ENCODE measurements at places on chromosomes 5 and 9.

GRCh38 chr5:139138809-139139208 is 59.4 kb downstream of the SIL1 start:
- no peak for DNase-seq

- DNase-seq, result no peak
Measured at GRCh38 chr9:136565086-136565714, 19.4 kb upstream of the NOTCH1 start.

DNA sequence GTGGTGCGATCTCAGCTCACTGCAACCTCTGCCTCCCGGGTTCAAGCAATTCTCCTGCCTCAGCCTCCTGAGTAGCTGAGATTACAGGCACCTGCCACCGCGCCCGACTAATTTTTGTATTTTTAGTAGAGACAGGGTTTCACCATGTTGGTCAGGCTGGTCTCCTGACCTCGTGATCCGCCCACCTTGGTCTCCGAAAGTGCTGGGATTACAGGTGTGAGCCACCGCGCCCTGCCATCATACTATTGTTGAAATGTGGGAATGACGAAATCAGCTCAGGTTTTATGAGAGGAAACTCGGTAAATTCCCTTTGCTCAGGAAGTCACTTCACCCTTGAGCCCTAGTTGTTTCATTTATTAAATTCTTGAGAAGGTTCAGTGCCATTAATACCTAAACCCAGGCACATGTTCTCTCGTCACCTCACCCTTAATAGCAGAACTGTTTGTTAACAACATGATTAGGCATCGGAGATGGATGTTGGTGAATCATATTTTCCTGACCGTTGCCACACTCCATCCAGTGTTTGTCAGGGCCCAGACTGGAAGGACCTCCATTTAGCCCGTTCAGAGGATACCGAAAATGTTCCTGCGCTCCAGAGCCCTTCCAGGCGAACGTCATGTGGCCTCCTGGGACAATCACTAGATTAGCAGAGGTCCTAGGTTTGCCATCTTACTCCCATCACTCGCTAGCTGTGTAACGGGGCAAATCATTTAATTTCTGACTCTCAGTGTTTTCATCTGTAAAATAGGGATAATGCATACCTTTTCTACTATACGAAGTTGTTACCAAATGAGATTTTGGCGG is 20.0 kb upstream of the CREBRF start:
- no peak for DNase-seq

GRCh38 chr9:5976674-5977397 is 38.6 kb downstream of the RANBP6 start:
- DNase-seq, result no peak

- DNase-seq, result no peak
Measured at GRCh38 chr5:117675646-117676045, 1101.0 kb upstream of the SEMA6A start.

- DNase-seq, result no peak
Measured at GRCh38 chr5:139494832-139495231, 12.3 kb upstream of the STING1 start.

DNA sequence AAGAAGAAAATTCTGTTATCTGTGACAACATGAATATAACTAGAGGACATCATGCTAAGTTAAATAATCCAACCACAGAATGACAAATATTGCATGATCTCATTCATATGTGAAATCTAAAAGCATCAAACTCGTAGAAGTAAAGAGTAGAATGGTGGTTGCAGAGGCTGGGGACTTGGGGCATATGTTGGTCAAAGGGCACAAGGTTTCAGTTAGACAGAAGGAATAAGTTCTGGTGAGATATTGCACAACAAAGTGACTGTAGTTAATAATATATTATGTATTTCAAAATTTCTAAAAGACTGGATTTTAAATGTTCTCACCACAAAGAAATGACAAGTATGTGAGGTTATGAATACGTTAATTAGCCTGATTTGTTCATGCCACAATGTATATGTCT is 24.8 kb downstream of the GRIA1 start:
- DNase-seq, result no peak

- DNase-seq, result no peak
Measured at GRCh38 chr9:135779571-135779970, 77.6 kb downstream of the KCNT1 start.

DNA sequence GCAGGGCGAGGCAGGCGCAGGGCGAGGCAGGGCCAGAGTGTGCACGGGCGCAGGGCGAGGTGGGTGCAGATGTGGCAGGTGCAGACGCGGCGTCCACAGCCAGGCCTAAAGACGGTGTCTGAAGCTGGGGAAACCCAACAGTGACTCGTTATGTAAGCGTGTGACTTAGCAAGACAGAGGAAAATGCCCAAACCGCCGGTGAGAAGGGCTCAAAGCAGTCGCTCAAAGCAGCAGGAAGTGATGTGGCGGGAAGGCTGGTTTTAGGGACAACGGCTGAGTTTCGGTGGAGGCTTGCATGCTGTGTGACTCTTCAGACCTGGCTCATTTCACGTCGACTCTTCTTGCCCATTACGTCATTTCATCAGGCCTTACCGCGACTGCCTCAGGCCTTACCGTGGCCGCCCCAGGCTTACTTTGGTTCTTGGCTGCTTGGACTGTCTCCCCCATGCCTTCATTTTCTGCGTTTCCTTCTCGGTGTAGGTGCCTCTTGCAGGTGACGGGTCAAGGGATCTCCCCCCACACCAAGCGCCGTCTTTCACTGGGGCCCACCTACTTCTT is 50.5 kb upstream of the EXOC3 start:
- DNase-seq, result peak; percentile 53

GRCh38 chr5:146719179-146719578 is 159.4 kb downstream of the PPP2R2B start:
- no peak for DNase-seq

DNA sequence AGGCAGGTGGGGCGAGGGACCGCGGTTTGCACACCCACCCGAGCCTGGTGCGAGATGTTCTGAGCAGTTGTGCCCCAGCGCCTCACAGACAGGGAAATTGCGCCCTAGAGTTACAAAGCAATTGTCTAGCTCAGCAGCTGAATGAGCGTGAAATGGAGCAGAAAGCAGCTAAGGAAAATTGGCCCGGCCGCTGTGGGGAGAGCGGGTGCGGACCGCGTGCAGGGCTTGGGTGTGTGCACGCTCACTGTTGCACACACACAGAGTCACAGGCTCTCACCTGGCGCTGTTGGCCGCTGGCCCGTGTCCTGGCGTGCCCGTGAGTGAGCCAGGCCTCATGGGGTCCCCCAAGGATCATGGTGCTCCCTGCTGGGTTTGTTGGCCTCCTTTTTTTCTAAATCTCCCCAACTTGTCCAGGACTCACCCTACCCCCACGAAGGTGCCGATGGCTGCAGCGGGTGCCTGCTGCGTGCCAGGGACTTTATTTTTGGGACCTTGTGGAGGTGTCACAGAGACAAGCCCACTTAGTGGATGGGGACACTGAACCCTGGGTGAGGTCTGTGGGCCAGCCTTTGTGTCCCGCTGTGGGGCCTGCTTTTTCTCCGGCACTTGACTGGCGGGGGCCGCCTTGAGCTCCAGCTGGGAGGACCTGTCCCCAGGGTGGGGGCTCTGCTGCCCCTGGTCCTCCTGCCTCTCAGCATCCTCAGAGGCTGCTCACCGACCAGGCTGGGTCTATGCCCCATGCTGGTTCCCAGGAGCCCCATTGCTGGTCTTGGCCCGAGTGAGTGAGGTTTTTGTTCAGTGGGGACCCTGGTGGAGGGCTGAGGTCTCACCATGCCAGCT is 5.2 kb downstream of the RXRA start:
- DNase-seq, result no peak

GRCh38 chr9:114853071-114853855 is 47.4 kb upstream of the TNFSF15 start:
- DNase-seq, result no peak

DNA sequence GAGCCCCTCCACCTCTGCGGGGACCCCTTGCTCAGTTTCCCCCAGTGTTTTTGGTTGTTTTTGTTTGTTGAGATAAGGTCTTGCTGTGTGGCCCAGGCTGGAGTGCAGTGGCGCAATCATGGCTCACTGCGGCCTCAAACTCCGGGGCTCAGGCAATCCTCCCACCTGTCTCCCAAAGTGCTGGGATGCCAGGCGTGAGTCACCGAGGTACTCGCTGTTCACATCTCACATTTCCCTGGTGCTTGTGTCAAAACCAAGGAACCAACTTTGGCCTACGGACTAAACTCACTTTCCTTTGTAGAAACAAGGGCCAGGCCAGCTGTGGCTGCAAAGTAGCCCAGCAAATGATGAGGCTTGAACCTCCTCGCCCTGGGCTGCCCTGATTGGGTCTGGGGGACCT is 9.7 kb upstream of the AJM1 start:
- DNase-seq, result no peak

DNA sequence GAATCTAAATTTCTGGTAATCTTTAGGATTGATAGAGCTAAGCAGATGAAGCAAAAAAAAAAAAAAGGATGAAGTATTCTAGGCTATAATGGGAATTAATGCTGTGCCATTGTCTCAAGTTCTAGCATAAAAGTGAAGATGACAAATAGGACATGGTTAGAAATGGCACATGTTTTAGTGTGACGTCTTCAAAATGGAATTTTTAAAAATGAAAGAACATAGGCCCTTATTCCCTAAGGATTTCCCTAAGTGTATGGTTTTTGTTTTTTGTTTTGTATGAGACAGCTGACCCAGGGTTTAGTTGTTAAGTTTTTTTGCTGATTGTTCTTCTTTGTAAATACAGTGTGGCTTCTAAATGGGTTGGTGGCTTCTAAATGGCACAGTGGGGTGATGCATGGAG is 7.1 kb downstream of the TLE4 start:
- no peak for DNase-seq

- DNase-seq, result no peak
Measured at GRCh38 chr5:138661991-138662434, 86.8 kb upstream of the HSPA9 start.

GRCh38 chr5:57895766-57896165 is 413.2 kb upstream of the ACTBL2 start:
- DNase-seq, result no peak

DNA sequence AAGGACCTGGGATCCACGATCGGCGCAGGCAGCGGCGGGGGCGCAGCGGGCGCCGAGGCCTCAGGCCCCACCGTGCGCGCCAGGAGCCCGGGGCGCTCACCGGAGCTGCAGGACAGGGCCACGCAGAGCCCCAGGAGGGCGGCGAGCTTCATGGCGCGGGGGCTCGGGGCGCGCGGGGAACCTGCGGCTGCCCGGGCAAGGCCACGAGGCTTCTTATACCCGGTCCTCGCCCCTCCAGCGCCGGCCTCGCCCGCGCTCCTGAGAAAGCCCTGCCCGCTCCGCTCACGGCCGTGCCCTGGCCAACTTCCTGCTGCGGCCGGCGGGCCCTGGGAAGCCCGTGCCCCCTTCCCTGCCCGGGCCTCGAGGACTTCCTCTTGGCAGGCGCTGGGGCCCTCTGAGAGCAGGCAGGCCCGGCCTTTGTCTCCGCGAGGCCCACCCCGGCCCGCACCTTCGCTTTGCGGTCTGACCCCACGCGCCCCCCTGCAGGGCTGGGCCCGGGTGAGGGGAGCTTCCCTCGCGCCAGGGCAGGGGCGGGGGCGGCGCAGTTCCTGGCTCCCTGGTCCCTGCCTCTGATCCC is at the start of gene SCGB3A1:
TSS of gene SCGB3A1 (minus strand) at position 189 of the 577 bp plus-strand sequence. CDS start at position 152, 37 bp downstream.
- no peak for DNase-seq

DNA sequence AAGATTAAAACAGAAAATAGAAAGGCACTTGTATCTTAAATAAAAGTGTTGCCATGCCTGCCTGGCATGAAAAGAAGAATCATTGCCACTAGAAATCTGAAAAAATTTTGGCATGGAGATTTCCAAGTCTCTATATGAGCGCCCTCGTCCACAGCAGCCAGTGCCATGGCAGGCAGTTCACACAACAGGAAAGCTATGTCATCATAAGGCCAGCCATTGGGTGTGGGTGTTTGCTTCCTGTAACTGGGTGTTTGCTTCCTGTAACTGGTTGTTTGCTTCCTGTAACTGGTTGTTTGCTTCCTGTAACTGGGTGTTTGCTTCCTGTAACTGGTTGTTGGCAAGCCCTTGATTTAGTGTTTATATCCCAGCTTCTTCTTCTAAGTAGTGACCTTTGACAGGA is 446.7 kb downstream of the IRX1 start:
- DNase-seq, result no peak

GRCh38 chr9:114238472-114238871 is 83.1 kb downstream of the COL27A1 start:
- no peak for DNase-seq

- DNase-seq, result no peak
Measured at GRCh38 chr5:120457839-120458507, 6.1 kb upstream of the PRR16 start.

DNA sequence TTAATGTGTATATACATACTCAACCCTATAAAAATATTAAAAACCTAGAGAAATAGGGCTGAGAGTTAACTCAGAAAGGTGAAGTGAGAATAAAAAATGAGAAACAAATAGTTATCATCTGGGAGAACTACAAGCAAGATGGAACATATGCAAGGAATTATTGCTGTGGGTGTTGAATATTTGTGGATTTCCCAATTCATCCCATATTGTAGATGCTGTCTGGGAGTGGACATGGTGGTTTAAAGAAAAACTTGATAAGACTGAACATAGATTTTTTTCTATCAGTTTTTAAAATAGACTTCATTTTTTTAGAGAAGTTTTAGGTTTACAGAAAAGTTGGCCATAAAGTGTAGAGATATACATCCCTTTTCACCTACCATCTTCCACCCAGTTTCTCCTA is 263.5 kb downstream of the SPATA31D1 start:
- DNase-seq, result no peak

DNA sequence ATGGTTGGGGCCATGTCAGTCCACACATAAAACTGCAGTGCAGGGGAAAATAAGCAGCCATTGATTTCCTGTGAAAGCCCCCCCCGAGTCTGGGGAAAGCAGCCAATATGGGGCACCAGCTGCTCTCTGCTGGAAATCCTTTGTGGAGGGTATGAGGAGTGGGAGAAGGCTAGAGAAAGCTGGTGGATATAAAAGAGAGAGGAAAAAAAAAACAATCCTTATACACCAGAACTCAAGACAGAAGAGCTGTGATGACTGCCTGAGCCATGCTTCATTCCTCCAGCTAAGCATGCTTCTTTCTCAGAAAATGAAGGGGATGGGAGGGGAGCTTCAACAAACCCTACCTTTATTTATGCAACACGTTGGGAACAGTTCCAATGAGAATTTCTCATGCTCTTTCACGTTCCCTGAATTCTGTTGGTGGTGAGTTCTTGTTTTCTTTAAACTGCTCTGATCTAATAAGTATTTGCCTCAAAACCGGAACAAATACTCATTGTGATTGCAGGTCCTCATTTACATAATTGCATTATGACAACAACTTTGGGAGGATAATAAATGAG is 688.0 kb upstream of the SEMA6A start:
- DNase-seq, result no peak

DNA sequence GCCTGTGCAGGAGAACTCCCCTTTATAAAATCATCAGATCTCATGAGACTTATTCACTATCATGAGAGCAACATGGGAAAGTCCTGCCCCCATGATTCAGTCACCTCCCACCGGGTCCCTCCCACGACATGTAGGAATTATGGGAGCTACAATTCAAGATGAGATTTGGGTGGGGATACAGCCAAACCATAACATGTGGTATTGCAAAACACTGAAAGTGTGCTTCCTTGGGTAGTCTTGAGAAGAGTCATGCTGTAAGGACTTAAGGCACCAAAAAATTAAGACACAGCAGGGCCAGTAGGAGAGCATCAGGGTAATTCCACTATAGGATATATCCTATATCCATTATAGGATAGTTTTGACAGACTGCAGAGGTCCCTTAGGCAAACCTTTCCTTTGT is 29.4 kb upstream of the GDNF start:
- DNase-seq, result no peak

Measured in stimulated activated CD8-positive, alpha-beta memory T cell treated with anti-CD3 and anti-CD28 coated beads, Interleukin-15, amount 100 ng/mL, for 4 hours (primary cell).